ENCODE measurements at places on chromosomes 16 and 17.

- DNase-seq = no peak
These were observed 246.6 kb upstream of the MAF start for GRCh38 chr16:79847101-79847500.

GRCh38 chr16:78984887-78985464 lies 615.6 kb downstream of the MAF start:
- DNase-seq = peak; percentile 74

GRCh38 chr17:8227238-8227581 lies 16.8 kb upstream of the AURKB start:
- no peak for DNase-seq

DNA sequence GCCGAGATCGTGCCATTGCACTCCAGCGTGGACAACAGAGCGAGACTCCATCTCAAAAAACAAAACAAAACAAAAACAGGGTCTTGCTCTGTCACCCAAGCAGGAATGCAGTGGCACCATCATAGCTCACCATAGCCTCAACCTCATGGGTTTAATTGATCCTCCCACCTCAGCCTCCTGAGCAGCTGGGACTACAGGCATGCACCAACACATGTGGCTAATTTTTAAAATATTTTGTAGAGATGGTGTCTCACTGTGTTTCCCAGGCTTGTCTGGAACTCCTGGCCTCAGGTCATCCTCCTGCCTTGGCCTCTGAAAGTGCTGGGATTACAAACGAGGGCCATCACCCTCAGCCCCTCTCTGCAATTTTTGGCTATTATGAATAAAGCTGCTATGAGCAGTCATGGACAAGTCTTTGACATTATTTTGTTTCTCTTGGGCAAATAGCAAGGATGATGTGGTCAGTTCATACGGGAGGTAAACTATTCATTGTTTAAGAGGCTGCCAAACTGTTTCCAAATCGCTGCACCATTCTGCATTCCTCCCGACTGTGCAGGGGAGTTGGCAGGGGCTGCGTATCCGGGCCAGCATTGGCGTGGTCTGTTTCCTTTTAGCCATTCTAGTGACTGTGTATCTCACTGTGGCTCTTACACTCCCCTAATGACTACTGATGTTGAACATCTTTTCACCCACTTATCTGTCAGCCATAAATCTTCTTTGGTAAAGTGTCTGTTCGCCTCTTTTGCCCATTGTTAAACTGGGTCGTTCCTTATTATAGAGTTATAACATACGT lies 21.1 kb downstream of the EIF4A3 start:
- no peak for DNase-seq

Measured in HepG2 (cell line).